ENCODE measurements at places on chromosomes 5 and 9.

GRCh38 chr5:80189201-80189600, 66.6 kb downstream of the SERINC5 start:
- DNase-seq = no peak

- no peak for DNase-seq
Observed at GRCh38 chr9:136745389-136746154, 2.8 kb downstream of the LCN6 start.

DNA sequence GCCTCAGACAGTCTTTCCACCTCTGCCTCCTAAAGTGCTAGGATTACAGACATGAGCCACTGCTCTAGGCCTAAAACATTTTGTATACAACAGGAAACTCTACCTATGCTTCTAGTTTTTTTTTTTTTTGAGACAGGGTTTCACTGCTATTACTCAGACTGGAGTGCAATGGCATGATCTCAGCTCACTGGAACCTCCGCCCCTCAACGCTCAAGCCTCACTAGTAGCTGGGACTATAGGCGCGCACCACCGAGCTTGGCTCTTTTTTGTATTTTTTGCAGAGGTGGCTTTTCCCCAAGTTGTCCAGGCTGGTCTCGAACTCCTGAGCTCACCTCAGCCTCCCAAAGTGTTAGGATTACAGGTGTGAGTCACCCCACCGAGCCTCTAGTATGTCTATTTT, 5.4 kb downstream of the HSPA9 start:
- no peak for DNase-seq

- no peak for DNase-seq
Observed at GRCh38 chr9:121313458-121314152, 45.6 kb downstream of the GSN start.

DNA sequence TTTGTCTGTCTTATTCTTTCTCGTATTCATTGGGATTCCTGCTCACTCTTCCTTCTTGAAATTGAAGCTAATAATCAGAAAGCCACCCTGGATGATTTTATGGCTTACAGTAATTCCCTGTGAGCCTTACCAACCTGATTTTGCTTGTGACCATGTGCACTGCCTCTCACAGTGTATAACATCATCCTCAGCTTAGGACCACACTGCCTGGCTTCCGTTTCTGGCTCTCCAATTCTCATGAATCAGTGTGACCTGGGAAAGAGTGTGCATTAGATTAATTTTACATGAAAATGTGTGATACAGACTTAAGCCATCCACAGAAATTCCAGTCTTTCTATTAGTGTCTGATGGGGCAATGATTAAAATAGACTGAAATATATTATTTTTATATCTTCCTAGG, 126.8 kb upstream of the DMRT1 start:
- no peak for DNase-seq

DNA sequence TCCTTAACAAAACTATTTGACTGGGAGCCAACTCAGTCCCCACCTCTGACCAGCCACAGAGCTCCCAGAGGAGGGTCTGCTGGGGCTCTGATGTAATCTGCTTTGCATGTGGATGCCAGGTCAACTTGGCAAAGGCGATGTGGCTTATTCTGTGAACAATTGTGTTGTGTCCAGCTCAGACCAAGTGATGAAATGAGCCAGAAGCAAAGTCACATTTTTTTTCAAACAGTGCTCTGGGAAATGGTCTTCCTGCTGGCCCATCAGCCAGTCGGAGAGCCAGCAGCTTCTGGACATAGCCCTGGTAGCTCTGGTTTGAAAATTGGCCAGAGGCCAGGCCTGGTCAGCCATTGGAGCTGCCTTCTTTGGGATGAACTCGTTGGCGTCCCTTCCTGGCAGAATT, 86.5 kb downstream of the ANGPTL2 start:
- DNase-seq = no peak

- no peak for DNase-seq
Observed at GRCh38 chr5:139275956-139276355, 17.6 kb upstream of the MATR3 start.

DNA sequence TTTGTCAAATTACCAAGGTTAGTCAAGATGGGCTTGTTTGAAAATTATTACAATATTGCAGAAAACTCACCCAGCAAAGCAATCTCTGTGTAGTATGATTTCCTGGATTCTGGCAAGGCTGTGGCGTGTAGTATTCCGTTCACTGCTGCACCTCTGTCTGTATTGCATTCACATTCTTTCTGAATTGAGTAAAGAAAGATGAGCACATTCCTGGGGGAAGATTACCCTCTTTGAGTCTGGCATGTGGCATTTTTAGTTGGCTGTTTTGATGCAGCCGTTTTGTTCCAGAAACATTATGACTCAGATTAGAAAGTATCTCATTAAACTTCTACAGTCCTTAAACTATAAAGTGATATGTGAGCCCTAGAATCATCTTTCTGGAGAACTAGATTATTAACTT, 197.7 kb downstream of the TENT4A start:
- DNase-seq = no peak

DNA sequence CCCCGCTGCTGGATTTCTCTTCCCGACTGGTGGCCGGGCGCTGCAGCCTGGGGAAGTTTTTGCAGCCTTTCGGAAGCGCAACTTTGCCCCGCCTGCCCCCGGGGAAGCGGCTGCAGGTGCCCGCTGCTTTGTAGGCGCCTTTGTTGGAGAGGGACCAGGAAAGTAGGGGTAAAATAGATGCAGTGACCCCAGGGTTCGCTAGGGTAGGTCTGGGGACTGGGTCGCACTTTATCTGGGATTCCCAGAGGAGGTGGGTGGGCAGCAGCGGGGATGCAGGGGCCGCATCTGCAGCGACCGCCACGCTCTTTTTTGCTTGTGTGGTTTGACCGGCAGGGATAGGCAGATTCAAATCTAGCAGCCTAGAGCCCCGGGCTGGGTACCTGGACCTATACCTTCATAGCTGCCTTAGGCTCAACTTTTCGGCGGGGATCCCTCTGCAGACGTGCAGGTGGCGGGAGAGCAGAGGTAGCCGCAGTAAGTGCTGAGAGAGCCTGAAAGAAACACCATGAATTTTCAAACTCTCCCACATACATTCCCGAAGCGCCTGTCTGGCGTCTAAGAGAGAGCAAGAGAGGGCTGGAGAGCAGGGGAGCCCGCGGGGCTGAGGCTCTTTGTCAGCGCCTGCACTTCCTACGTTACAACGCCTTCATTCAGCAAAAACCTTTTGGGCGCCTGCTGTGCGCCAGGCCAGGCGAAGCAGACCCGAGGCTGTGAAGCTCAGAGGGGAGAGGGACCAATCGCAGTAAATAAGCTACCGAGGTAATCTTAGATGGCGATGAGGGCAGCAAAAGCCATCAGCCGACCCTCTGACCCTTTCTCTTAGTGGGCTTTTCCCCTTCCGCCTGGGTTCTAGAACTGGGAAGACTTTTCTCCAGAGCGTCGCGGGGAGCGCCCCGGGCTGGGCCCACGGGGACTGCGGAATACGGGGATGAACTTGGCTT, 642 bp downstream of the SV2C start:
- DNase-seq = no peak

Measured in fibroblast of skin of left quadriceps (primary cell).